ENCODE measurements at places on chromosomes 13 and 19.

GRCh38 chr13:110319774-110320509, 12.9 kb downstream of the COL4A2 start:
- DNase-seq: no peak

DNA sequence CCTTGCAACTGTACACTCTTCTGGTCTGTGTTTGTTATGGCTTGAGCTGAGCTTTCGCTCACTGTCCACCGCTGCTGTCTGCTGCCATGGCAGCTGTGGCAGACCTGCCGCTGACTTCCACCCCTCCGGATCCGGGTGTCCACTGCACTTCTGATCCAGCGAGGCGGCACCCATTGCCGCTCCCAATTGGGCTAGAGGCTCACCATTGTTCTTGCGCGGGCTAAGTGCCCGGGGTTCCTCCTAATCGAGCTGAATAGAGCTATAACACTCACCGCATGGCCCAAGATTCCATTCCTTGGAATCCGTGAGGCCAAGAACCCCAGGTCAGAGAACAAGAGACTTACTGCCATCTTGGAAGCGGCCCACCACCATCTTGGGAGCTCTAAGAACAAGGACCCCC, 2.2 kb upstream of the PSMC4 start:
- DNase-seq: no peak

- no peak for DNase-seq
These were observed 1.8 kb downstream of the TMEM259 start for GRCh38 chr19:1018932-1019615.

GRCh38 chr13:109840201-109840892, 54.0 kb upstream of the IRS2 start:
- peak; percentile 75 for DNase-seq

GRCh38 chr19:28785971-28786370, 427.0 kb downstream of the UQCRFS1 start:
- no peak for DNase-seq

DNA sequence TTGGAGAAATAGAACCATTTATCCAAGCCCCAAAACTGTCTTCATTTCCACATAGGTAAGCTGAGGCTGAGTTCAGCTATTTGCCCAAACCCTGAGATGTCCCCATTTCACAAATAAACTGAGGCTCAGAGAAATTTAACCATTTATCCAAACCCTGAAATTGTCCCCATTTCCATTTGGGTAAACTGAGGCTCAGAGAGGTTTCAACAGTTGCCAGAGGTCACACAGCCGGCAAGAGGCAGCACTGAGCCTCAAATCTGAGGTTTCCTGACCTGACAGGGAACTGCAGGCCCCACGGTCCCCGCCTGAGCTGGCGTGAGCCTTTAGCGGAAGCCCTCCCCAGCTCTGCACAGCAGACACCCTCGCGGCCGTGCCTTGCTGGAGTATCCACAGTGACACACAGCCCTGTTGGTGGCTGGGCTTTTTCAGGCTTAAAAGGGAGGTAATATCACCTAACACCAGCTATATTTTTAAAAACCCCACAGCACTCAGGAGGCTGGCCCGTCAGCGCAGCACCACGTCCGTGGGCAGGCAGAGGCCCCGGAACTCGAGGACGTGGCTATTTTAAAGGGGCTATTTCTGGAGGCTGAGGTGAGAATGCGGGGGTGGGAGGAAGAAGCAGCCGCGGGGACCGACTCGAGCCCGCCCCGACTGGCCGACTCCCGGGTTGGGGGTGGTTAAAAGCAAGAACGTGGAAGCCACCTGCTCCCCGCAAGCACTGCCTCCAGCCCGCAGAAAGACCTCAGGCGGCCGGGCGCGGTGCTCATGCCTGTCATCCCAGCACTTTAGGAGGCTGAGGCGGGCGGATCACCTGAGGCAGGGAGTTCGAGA, 18.5 kb downstream of the PTPRS start:
- DNase-seq: peak; percentile 79

DNA sequence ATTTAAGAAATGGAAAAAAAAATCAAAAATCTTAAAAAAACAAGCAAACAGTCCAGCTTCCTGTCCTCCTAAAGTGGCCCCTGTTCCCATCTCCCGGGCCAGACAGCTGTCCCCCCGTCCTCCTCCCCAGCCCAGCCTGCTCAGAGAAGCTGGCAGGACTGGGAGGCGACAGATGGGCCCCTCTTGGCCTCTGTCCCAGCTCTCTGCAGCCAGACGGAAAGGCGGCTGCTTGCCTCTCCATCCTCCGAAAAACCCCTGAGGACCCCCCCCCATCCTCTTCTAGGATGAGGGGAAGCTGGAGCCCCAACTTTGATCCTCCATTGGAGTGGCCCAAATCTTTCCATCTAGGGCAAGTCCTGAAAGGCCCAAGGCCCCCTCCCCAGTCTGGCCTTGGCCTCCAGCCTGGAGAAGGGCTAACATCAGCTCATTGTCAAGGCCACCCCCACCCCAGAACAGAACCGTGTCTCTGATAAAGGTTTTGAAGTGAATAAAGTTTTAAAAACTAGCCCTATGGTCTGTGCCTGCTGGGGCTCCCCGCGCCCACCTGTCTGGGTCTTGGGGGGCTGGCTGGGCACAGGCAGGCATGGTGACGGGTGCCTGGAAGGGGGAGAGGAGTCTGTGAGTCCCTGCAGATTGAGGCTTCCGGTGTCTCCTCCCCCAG, 3.8 kb downstream of the GADD45GIP1 start:
- DNase-seq: no peak

DNA sequence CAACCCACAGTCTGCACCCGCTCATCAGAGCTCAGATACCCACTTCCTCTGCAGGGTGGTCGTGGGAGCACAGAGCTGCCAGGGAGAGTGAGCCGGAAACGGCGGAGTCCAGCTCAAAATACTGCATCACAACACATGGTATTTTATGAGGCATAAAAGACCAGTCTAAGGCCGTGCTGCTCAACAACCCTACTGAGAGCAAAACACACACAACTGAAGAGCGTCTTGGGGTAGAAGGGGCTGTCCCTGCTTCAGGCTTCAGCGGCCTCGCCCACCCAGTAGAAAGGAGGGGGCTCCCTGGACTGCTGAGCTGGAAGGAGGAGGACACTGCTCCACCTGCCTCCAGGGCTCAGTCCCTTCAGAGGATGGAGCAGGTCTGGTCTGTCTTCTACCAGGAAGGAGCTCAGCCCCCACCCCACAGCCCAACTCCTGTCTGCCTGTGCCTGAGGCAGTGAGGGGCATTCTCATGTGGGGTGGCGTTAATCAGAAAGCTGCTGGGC, 36.9 kb downstream of the NAXD start:
- DNase-seq: no peak

DNA sequence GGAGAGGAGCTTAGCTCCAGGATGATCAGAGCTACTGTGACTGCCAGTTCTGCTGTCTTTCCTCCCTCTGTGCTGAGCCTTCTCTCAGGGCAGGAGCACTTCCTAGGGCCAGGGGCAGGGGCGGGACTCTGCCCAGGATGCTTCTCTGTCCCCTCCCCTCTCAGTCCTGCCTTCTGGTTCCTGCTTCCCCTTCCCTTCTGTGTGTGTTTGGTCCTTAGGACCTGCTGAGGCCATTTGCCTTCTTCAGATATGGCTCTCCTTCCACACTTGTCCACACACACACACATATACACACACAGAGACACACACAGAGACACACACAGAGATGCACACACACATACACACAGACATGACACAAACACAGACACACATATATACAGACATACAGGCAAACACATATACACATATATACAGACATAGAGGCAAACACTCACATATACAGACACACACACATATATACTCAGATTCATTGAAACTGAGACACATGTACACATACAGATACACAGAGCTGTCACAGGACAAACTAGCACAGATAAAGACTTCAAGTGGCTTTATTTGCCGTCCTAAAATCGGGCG, 22.0 kb upstream of the CD177 start:
- no peak for DNase-seq

GRCh38 chr13:46622630-46623256, 69.8 kb downstream of the LRCH1 start:
- no peak for DNase-seq

DNA sequence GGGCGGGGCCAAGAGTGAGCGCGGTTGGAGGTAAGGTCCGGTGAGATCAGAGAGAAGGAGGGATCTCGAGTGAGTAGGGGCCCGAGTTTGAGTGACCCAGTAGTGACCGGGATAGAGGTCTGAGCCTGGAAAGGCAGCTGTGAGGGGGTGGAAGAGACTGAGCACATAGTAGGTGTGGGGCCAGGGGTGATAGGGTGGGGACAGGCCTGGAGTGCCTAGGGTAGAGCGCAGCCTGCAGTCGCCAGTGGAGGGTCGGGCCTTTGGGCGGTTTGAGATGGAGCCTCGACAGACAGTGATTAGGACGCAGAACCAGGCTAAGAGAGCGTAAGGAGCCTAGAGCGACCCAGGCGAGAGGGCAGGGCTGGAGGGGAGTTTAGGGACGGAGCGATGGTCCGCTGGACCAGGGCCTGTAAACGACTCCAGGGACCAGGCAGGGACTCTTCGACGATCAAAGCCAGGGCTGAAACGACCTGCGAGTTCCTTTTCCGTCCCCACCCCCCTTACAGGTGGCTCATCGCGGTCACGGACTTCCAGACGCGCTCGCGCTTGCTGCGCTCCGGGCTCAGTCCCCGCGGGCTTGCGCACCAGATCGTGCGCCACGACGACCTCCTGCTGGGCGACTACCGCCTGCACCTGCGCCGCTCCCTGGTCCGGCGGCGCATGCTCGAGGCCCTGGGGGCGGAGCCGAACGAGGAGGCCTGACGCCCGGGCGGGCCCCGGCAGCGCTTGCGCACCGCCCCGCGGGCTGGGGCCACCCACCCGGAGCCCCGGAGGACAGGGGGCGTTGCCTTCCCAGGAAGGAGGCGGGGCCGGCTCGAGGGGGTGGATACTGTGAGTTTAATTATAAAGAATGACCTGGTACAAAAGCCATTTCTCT, 9.4 kb downstream of the C19orf81 start:
- no peak for DNase-seq

DNA sequence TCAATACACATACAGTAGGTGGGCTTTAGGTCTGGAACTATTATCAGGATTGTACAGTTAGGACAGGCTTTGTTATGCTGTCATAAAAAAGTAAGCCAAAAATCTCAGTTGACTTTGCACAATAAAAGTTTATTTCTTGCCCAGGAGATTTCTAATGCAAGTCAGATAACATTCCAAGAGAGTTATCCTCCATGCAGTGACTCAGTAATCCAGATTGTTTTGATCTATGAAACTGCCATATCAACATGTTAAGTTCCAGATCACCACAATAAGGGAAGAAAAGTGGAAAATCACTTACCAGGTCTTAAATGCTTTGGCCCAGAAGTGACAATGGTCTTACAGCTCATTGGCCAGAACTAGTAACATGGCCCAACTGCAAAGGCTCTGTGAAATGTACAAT, 636.2 kb upstream of the KLF12 start:
- no peak for DNase-seq

GRCh38 chr13:113507505-113508345, 17.2 kb upstream of the DCUN1D2 start:
- DNase-seq: no peak

- DNase-seq: no peak
These were observed 47.0 kb downstream of the CBY2 start for GRCh38 chr13:45748941-45749759.

GRCh38 chr19:18795540-18795939, 4.4 kb upstream of the COMP start:
- DNase-seq: no peak

- DNase-seq: no peak
These were observed 27.2 kb downstream of the PBX4 start for GRCh38 chr19:19591133-19591825.

GRCh38 chr13:82070416-82070815, 1729.5 kb upstream of the SPRY2 start:
- DNase-seq: no peak

DNA sequence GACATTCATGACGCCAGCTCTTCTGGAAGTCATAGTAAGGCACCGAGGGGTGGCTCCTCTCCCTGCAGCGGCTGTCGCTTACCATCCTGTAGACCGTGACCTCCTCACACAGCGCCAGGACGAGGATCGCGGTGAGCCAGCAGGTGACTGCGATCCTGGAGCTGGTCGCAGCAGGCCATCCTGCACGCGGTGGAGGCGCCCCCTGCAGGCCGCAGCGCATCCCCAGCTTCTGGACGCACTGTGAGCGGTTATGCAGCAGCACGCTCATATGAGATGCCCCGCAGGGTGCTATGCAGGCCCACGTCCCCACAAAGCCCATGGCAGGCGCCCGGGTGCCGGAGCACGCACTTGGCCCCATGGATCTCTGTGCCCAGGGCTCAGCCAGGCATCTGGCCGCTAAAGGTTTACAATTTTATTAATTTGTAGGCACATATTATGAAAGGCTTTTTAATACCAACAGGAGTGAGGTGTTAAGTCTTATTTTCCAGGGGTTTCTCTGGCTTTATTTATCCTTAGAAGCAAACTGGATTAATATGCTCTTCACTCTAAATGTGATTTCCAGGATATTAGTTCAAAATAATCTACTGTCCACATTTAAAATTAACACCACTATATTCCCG, 35.6 kb upstream of the PSPC1 start:
- DNase-seq: no peak

DNA sequence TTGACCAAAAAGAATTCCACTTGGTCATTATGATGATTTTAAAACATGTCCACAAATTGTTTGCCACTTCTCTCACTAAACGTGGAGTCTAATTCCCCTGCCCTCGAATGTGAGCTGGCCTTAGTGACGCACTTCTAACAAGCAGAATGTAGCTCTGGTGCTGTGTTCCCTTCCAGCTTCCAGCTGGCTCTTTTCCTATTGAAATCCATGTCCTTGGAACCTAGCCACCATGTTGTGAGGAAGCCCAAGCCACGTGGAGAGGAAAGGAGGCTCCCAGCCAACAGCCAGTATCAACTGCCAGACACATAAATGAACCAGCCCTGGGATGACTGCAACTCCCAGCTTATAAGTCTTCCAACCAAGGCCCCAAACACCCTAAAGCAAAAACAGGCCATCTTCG, 23.6 kb upstream of the CEBPA start:
- no peak for DNase-seq

DNA sequence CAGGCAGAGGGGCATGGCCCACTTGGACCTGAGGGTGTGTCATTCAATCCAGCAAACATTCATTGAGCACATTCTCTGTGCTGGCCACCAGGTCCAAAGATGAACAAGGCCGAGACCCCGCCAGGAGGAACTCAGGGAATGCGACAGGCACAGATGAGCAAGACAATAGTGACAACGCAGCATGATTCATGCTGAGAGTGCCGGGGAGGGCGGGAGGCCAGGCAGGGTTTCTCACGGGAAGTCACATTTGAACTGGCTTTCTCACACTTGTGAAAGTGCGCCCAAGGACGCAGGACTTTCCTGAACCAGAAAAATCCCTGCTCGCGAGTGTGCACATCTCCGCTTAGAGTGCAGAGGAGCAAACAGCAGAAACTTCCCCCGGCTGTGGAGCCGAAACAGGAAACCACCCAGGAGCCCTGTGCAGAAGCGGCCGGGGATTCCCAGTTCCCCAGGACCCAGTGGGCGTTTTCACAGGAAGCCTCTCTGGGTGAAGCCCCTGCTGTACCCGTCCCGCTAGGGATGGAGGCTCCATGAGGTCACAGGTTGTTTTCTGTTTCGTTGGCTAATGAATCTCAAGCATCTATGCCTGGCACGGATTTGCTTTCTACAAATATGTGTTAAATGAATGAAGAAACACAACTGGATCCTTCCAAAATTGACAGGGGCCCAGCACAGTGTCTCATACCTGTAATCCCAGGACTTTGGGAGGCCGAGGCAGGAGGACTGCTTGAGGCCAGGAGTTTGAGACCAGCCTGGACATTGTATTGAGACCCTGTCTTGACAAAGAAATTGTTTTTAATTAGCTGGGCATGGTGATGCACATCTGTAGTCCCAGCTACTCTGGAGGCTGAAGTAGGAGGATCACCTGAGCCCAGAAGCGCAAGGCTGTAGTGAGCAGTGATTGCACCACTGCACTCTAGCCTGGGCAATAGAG, 68.4 kb upstream of the TM9SF2 start:
- peak; percentile 46 for DNase-seq

- DNase-seq: no peak
These were observed 113.0 kb upstream of the SLC10A2 start for GRCh38 chr13:103178986-103179943.

Data from KBM-7 (cell line).